ENCODE measurements at places on chromosomes 12 and 14. TPM values are rescaled to one million over a fixed set of nuclear protein-coding genes. Genes with fewer than 3 reads are reported as not detected.

Gene SLC25A47
- total RNA-seq, result not detected

DNA sequence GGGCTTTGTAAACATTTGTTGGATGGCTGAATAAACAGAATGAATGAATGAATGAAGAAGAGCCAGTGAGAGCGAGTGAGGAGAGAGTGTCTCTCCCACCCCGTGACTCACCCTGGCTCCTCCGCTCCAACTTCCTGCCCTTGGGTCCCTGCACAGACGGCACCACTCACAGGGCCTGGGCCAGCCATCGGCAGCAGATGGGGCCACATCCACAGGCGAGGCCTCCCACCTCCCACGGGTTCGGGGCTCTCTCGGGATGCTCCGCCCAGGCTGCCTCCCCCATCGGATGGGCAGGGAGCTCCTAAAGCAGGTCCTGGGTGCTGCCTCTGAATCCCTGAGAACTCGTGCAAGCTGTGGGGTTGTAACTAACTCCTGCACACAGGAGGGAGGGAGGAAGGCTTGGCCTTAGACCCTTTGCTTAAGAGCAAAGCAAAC is 41.3 kb downstream of the CCNK start:
- H3K27ac ChIP-seq, result no peak overlapping the region
- H3K36me3 ChIP-seq, result no peaks in the 10 kb centered on the region
- no peak overlapping the region for H3K4me3 ChIP-seq
- peaks cover 30% of the 10 kb centered on the region for H3K4me1 ChIP-seq
- H3K27me3 ChIP-seq, result no peaks in the 10 kb centered on the region

GRCh38 chr12:40559865-40560264 is 132.4 kb upstream of the CNTN1 start:
- H3K4me1 ChIP-seq, result no peaks in the 10 kb centered on the region
- H3K4me3 ChIP-seq, result no peak overlapping the region
- H3K27me3 ChIP-seq, result no peaks in the 10 kb centered on the region
- no peak overlapping the region for H3K27ac ChIP-seq
- DNase-seq, result no peak

Gene CPNE6
- not detected for total RNA-seq

GRCh38 chr14:54309615-54310014 is 87.2 kb upstream of the CDKN3 start:
- no peak for DNase-seq
- no peak overlapping the region for H3K4me3 ChIP-seq
- no peak overlapping the region for H3K27ac ChIP-seq
- H3K36me3 ChIP-seq, result no peaks in the 10 kb centered on the region
- H3K4me1 ChIP-seq, result no peaks in the 10 kb centered on the region

- no peaks in the 10 kb centered on the region for H3K4me1 ChIP-seq
- no peak for DNase-seq
- H3K4me3 ChIP-seq, result no peak overlapping the region
- no peak overlapping the region for H3K27ac ChIP-seq
- H3K27me3 ChIP-seq, result no peaks in the 10 kb centered on the region
Measured at GRCh38 chr14:54497224-54497623, 8.4 kb upstream of the GMFB start.

Gene HOXC6
- total RNA-seq, result 0.40 TPM

DNA sequence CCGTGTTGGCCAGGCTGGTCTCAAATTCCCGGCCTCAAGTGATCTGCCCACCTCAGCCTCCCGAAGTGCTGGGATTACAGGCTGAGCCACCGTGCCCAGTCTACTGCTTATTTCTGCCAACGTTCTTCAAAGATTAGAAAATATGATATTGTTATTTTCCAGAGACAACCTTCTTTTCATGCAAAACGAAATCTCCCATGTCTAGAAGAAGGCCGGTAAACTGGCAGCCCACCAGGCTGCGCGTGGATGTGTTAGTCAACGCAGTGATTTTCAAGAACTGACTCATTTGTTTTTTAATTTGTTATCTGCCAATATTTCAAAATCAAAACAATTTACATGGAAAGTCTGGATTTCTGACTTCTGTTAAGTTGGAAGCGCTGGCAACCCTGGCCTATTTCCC is 169.6 kb downstream of the RIMBP2 start:
- no peak overlapping the region for H3K27ac ChIP-seq
- no peak for DNase-seq
- H3K4me3 ChIP-seq, result no peak overlapping the region
- no peaks in the 10 kb centered on the region for H3K4me1 ChIP-seq

DNA sequence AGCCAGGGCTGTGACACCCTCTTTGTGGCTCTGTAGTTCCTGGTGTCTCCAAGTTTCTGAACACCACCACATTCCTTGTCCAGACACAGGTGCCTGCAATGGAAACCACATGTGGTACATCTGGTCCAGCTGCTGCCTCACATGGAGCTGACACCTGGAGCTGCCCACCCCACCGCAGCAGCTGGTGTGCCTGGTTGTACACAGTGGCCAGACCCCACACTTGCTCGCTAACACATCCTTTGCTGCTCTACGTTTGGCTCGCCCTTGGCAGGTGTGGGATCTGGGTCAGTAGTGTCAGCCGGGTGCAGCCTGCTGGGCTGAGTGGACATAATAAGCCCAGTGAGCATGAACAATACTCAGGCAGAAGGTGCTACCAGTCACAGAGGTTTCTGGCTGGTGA is 198.9 kb downstream of the ADGRD1 start:
- H3K27me3 ChIP-seq, result no peaks in the 10 kb centered on the region
- H3K4me1 ChIP-seq, result no peaks in the 10 kb centered on the region
- DNase-seq, result no peak
- H3K27ac ChIP-seq, result no peak overlapping the region
- H3K36me3 ChIP-seq, result no peaks in the 10 kb centered on the region

DNA sequence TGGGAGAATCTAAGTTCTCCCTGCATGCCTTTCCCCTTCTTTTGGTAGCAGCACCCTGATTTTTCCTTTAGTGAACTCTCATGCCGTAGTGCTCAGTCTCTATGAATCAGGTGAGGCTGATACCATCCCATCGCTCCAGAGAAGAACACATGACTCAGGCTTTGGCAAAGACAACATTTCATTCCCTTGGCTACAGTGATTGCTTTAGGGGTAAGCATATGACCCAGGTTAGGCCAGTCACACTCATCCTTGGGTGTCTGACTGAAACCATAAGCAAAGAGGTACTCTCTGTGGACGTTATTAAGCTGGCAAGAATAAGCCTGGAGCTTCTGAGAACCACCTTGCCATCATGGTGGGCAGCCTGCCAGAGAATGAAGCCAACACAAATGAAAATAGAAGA is 141.8 kb downstream of the MYRFL start:
- H3K27me3 ChIP-seq, result no peaks in the 10 kb centered on the region
- no peaks in the 10 kb centered on the region for H3K4me1 ChIP-seq
- H3K27ac ChIP-seq, result no peak overlapping the region
- DNase-seq, result no peak
- no peaks in the 10 kb centered on the region for H3K36me3 ChIP-seq
- H3K4me3 ChIP-seq, result no peak overlapping the region

GRCh38 chr14:104105822-104106470 is 20.4 kb downstream of the ASPG start:
- H3K36me3 ChIP-seq, result no peaks in the 10 kb centered on the region
- peaks cover 4% of the 10 kb centered on the region for H3K4me1 ChIP-seq
- no peaks in the 10 kb centered on the region for H3K27me3 ChIP-seq
- no peak for DNase-seq
- H3K4me3 ChIP-seq, result no peak overlapping the region

DNA sequence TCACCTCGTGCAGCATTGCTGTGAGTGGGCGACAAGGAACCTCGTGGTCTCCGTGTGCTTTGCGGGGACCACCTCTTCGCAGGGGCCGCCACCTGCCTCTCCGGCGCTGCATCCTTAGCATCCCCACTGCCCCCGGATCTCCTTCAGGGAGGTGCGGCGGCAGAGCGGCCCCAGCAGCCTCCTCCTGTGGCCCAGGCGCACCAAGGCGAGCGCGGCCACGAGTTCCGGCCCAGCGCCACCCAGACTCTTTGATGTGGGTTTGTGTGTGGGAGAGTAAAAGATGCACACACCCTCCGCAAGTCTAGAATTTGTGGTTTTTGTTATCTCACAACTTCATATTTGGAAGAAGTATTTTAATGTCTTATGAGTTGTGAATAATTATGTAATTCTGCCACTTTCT is 118.8 kb upstream of the DIO3 start:
- H3K27ac ChIP-seq, result no peak overlapping the region
- peak; percentile 84 for DNase-seq
- no peaks in the 10 kb centered on the region for H3K27me3 ChIP-seq

Gene EXOC3L4
- 7.6 TPM for total RNA-seq

- no peak overlapping the region for H3K27ac ChIP-seq
- no peak overlapping the region for H3K4me3 ChIP-seq
- H3K27me3 ChIP-seq, result no peaks in the 10 kb centered on the region
- peaks cover 100% of the 10 kb centered on the region for H3K36me3 ChIP-seq
Measured at GRCh38 chr12:9073076-9073475, 42.6 kb downstream of the A2M start.

DNA sequence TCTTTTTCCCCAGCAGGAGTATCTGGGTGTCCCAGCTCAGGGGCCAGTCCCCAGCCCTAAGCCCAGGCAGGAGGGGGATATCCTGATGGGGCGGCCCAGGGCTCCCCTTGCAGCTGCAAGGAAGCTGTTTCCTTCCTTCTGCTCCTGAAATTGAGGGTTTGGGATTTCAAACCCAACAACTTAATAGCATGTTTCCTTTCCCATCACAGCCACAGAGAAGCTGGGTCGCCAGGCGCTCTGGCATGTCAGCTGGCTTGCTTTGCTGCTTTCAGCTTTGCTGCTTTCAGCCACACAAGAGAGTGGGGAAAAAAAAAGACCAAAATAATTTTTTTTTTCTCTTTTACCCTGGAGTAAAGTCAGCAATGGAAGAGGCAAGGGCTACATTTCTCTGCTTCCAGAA is 30.0 kb downstream of the HVCN1 start:
- no peak overlapping the region for H3K4me3 ChIP-seq
- peaks cover 10% of the 10 kb centered on the region for H3K36me3 ChIP-seq
- H3K27me3 ChIP-seq, result no peaks in the 10 kb centered on the region
- no peak overlapping the region for H3K27ac ChIP-seq

DNA sequence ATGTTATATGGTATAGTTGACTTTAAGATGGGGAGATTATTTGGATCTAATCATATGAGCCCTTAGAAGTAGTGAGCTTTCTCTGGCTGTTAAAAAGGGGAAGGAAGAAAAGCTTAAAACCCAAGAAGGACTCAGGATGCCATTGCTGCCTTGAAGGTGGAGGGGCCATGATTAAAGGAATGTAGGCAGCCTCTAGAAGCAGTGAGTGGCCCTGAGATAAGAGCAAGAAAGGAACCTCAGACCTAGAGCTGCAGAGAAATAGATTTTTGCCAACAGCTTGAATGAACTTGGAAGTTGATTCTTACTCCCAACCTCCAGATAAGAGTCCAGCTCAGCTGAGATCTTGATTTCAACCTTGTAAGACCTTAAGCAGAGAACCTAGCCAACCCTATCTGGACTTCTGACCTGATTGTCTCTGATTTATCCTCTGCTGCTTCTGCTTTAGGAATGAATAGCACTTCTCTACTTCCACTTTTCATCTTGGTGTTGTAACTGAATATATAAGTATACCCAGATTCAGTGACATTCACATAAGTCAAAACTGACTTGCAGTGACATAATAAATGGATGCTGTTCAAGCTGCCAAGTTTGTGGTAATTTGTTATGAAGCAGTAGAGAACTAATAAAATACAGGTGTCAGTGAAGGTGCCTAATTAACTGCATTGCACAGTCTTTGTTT is 33.5 kb downstream of the RAD51B start:
- no peak overlapping the region for H3K4me3 ChIP-seq
- no peaks in the 10 kb centered on the region for H3K36me3 ChIP-seq
- H3K27ac ChIP-seq, result peak overlapping the region; percentile 72
- DNase-seq, result no peak

GRCh38 chr14:22046063-22046462 is 372.4 kb upstream of the OR4E1 start:
- H3K27ac ChIP-seq, result no peak overlapping the region
- H3K36me3 ChIP-seq, result no peaks in the 10 kb centered on the region
- H3K4me1 ChIP-seq, result no peaks in the 10 kb centered on the region
- DNase-seq, result peak; percentile 11

GRCh38 chr12:31853520-31853919 is 105.7 kb upstream of the RESF1 start:
- H3K27ac ChIP-seq, result peak overlapping the region; percentile 14
- peaks cover 8% of the 10 kb centered on the region for H3K4me1 ChIP-seq
- DNase-seq, result no peak

Gene PAX9
- total RNA-seq, result 0.83 TPM

Gene SAMD15
- total RNA-seq, result 1.4 TPM

Gene CCDC196
- not detected for total RNA-seq

DNA sequence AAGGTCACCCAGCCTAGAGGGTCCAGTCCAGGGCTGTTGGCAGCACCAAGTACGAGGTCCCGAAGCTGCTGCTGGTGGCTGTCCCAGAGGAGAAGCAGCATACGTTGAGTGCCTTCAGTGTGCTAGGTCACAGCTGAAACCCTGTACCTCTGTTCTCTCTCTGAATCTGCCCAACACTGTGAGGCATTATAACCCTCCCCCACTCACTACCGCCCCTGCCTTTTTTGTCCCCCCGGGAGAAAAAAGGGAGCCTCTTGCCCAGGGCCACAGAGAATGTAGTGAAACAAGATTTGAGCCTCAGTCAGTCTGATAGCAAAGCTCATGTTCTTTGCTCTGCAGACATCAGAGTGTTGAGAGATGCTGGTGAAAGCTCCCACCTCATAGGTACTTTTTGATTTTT is 53.4 kb downstream of the PPP2R5C start:
- peaks cover 8% of the 10 kb centered on the region for H3K36me3 ChIP-seq
- peaks cover 38% of the 10 kb centered on the region for H3K4me1 ChIP-seq
- peak overlapping the region; percentile 98 for H3K27ac ChIP-seq
- H3K4me3 ChIP-seq, result no peak overlapping the region

DNA sequence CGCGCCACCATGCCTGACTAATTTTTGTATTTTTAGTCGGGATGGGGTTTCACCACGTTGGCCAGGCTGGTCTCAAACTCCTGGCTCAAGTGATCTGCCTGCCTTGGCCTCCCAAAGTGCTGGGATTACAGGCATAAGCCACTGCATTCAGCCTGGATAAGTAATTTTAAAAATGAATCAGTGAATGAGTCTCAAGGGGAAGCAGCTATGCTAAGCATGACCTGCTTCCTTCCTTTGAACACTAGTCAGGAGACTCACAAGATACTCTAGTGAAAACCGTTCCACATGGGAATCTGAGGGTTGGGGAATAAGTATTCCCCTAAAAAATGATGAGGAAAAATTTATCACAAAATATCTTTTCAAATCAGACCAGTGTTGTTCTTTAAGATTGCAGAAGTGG is 10.7 kb upstream of the FAM234B start:
- H3K27ac ChIP-seq, result no peak overlapping the region
- no peaks in the 10 kb centered on the region for H3K27me3 ChIP-seq
- H3K4me3 ChIP-seq, result no peak overlapping the region
- H3K4me1 ChIP-seq, result no peaks in the 10 kb centered on the region
- no peaks in the 10 kb centered on the region for H3K36me3 ChIP-seq

Data from upper lobe of left lung (tissue), 6 donors.